Activated T-helper 2 cell treated with anti-CD3 and anti-CD28 coated beads, Interferon-gamma antibody, Interleukin-2, Interleukin-4, amounts not matched to agents 10 μg/mL and 5 μg/mL and 100 μg/mL, durations not matched to agents 14 hours and 24 hours and 36 hours (primary cell): ENCODE measurements at places on chromosomes 5 and 9.

- no peak for DNase-seq
Observed at GRCh38 chr5:1201327-1202025, at the start of gene SLC6A19. SLC6A19 (plus strand) TSS chr5:1201595; CDS start chr5:1201651, 56 bp downstream.

DNA sequence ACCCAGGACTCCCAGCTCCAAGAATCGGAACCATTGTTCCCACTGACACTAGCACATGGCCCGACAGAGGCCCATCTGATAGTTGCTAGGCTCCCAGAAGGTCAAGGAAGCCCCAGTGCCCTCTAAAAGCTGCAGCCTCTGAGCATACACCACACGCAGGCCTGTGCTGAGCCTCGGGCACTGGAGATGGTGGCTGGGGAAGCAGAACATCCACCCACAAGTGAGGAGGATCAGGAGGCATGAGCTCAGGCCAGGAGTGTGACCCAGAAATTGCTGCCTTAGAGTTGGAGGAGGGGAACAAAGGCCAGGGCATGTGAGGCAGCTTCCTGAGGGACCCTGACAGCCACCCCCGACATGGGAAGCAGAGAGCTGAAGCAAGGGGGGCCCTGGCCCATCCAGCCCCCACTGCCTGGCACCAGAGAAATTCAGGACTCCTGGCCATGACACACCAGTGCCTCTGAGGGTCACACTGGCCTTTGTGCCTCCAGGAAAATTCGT, 21.4 kb downstream of the IPPK start:
- no peak for DNase-seq

GRCh38 chr5:104045987-104046386, 483.4 kb upstream of the NUDT12 start:
- DNase-seq, result no peak

DNA sequence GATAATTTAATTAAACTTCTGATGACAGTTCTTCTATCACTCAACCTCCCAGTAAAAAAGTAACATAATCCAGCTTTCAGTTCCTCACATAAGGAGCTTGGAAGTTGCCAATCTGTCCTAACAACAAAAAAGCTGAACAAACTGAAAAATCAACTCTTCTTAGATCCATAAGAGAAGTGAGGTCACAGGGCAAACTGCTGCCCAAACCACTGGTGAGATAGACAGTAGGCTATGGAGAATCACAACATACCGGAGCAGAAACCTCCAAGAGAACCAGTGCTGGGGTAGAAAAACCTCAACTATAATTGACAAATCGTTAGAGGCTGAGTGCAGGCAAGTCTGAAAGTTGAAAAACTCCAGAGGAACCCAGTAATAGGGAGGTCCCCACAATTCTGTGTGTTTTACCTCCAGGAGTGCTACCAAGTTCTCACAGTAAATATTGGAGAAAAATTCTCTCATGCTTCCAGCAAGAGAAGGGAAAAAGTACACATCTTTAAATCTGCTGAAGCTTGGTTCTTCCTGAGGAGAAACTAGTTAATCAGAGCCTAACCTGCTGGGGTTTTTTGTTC, 300.0 kb downstream of the PDE4D start:
- DNase-seq, result no peak

DNA sequence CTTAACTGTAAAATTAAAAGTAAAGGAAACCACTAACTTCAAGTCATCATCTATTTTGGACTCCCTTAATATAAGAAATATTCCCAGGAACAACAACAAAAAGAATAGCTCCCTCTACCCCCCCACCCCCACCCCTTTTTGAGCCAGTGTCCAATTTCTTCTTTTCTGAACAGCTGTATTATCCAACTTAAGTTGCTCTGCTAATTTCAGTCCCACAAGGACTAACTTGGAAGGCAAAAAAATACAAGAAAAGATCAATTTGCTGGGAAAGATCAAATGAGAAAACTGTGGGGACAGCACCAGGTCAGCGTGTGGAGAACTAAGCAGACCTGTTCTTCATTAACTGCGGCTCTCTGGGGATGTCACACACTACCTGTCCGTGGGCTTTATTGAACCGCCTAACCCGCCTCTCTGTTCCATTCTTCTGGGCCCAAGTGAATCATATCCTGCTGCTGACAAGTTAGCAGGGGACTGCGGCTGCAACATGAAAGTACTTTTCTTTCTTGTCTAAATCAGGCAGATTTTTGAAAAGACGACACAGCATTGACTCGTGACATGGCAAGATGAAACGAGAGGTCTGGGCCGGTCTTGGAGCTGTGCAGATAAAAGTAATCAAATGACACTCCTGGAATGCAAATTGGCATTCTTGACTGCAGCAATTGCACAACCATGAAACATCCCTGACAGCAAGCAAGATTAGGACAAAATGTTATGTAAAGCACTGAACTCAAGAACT, 2.7 kb downstream of the BNC2 start:
- DNase-seq, result no peak

GRCh38 chr9:36945999-36946398, 88.1 kb downstream of the PAX5 start:
- no peak for DNase-seq

- peak; percentile 68 for DNase-seq
Observed at GRCh38 chr5:133868946-133869518, 99.4 kb downstream of the C5orf15 start.

GRCh38 chr5:122447072-122447471, 135.0 kb downstream of the SNCAIP start:
- no peak for DNase-seq

GRCh38 chr5:65292196-65292595, 189.5 kb downstream of the ADAMTS6 start:
- DNase-seq, result no peak

DNA sequence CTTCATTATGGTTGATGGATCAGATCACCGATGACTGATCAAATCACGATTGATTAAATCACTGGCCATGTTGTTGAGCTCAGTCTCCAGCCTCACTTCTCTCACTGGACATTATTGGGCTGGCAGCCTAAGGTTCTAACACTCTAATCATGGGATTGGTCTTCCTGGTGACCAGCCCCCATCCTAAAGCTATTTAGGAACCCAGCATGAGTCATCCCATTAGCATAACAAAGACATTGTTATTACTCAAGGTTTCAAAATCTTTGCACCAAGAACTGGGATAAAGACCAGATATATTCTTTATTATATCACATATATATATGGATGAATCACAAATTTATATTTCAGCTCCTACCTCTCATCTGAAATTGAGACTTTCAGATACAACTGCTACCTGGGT, 272.1 kb upstream of the IL12B start:
- DNase-seq, result no peak

GRCh38 chr5:147782110-147783028, at the start of gene JAKMIP2:
JAKMIP2 (minus strand) TSS chr5:147782728; CDS start chr5:147671806, 110,922 bp downstream.
- peak; percentile 90 for DNase-seq

DNA sequence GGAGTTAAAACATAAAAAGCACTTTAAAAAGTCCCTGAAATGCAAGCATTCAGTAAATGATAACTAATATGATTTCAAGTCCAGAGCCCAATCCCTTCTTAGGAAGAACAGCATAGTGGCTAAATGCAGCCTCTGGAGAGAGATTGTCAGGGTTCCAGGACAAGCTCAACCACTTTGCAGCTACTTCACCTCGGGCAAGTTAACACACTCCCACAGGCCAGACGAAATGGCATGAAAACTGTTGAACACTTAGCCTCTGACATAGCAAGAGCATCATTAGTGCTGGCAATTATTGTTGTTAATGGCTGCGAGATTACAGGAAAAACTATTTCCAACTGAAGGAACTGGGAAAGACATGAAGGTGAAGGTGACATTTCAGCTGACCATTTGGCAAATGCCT, 205.8 kb downstream of the GRIA1 start:
- no peak for DNase-seq

GRCh38 chr9:135763716-135764446, 61.9 kb downstream of the KCNT1 start:
- DNase-seq, result no peak

GRCh38 chr5:135012033-135012588, 21.9 kb downstream of the PITX1 start:
- no peak for DNase-seq

- no peak for DNase-seq
Observed at GRCh38 chr9:27382308-27382707, 85.4 kb upstream of the EQTN start.

DNA sequence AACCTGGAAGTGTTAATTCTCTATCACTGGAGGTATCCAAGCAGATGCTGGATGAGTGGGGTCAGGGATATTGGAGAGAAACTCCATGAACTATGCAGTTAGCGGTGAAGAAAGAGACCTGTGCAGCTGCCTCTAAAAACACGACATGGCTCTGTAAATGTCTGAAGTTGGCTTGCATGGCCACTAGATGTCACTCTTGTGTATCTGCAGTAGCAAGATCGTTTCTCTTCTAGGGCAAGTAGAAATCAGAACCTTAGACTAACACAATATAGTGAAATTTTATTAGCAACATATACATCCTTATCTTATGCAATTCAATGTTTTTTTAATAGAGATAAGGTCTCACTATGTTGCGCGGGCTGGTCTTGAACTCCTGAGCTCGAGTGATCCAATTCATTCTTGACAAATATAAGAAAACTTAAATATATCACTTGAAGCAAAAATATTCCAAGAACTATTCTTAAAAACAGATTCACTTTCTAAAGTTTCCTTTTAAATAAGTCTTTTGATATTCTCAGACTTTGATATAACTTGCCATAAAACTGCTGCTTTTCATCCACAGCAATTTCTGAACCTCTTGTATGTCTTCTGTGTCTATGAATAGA, 2.9 kb downstream of the OR2S2 start:
- peak; percentile 26 for DNase-seq

DNA sequence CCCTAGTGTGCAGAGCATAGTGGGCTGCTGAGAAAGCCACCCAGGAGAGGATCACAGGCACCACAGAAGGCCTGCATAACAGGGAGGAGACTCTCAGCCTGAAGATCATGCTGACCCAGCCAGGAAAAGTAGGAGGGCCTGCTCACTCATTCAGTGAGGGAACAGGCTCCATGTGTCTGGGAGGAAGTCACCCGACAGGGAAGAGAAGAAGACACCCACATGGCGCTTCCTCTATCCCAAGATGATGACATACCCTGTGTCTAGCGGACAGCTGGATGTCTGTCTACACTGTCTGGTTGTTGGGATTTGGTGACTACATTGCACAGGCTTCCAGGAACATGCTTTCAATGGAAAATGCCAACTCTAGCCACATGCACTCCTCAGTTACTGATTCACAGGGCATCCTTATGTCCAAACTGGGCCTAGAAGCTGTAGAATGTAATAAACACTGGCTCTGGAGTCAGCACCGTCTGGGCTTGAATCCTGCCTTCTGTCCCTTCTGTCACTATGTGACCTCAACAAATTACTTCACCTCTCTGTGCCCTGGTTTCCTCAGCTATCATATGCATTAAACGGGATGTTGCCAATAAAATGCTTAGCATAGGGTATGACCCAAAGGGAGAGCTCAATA, 47.6 kb downstream of the KLHL3 start:
- DNase-seq, result no peak

- no peak for DNase-seq
Observed at GRCh38 chr9:109478051-109478563, 20.0 kb downstream of the PTPN3 start.

GRCh38 chr5:10503321-10503720, 60.5 kb upstream of the ANKRD33B start:
- DNase-seq, result no peak

DNA sequence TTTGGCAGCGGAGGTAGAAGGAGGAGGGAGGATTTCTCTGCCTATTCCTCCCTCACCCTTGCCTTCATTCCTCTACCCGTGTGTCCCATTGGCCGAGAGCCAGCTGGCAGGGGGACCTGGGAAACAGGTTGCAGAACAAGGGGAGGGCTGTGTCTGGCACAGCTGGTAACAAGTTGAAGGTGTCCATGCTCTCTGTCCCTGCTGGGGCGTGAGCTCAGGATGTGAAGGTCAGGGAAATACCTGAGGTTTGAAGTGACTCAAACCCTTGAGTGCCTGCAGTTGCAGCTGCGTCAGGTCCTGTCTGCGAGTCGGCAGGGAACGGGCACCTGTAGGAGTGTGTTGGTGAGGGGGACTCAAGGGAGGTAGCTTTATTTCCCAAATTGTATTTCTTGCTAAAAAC, 16.2 kb downstream of the MIGA2 start:
- DNase-seq, result no peak

- DNase-seq, result no peak
Observed at GRCh38 chr5:129724647-129725046, 23.2 kb upstream of the MINAR2 start.

GRCh38 chr5:89268460-89268859, 385.5 kb upstream of the MEF2C start:
- DNase-seq, result no peak

GRCh38 chr5:74717596-74717995, 32.6 kb downstream of the HEXB start:
- DNase-seq, result no peak

- no peak for DNase-seq
Observed at GRCh38 chr9:23643656-23644258, 182.3 kb downstream of the ELAVL2 start.

DNA sequence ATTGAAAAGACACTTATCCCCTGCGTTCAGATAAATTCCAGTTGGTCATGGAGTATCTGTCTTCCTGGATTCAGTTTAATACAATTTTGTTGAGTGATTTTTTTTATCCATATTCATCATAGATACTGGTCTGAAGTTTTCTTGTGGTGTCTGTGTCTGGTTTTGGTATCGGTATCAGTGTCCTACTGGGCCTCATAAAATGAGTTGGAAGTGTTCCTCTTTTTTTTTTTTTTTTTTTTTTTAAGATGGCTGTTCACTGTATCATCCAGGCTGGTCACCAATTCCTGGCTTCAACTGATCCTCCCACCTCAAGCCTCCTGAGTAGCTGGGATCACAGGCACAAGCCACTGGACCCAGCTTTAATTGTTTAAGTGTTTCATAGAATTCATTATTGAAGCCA, 2.9 kb upstream of the CAMSAP1 start:
- DNase-seq, result no peak

DNA sequence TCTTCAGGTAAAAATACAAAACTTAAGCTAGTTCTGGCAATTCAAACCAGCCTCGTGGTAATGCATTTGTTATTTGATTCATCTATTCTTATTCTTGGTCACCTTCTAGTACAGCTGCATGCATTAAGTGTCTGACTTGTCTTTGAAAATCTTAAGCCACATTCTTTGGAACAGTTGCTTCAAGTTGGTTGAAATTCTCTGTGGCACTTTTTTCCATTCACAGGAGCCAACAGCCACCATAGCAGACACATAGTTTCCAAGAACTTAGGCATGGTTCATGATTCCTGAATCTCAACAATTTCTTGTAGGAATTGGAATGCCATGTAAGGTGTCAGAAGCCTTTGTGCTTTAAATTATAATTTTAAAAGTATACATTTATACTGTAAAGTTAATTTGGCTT, 47.4 kb upstream of the MEF2C start:
- DNase-seq, result no peak

DNA sequence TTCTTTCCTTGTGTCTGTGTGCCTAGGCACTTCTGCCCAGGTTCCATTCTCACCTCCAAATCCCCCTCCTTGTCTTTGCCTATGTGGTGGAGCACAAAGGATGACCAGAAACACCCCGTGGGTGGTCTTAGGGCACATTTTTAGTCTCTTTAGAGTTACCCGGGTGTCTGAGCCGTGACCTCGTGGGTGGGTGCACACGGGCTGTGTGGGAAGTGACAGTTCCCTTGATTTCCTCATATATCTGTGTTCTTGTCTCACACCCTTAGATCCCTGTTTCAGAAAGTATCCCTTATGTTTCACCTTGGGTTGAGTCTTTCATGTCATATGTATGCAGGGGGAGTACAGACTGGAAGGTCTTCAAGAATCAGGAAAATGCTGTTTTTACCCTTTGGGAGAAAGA, 13.4 kb upstream of the SMIM32 start:
- no peak for DNase-seq
